Mammary epithelial cell (primary cell): ENCODE measurements at places on chromosomes 4 and X. TPM values are rescaled to one million over a fixed set of nuclear protein-coding genes. Genes with fewer than 3 reads are reported as not detected.

The MAGEC2 gene
- total RNA-seq, result not detected in 2 replicates

The GAGE1 gene
- total RNA-seq, result not detected

The TNMD gene
- total RNA-seq, result not detected

The MGARP gene
- 5.5 TPM for total RNA-seq

The CCNB3 gene
- 0.87 and 1.1 TPM in 2 replicates for total RNA-seq

The EGF gene
- 0.12 and 0.67 TPM in 2 replicates for total RNA-seq

The MGAT4D gene
- total RNA-seq, result not detected

The VCX3B gene
- not detected for total RNA-seq

The JCHAIN gene
- total RNA-seq, result not detected in 2 replicates

The BEX2 gene
- total RNA-seq, result 13.6 and 55.1 TPM in 2 replicates

The CT47A1 gene
- not detected for total RNA-seq

The FAM236B gene
- not detected in 2 replicates for total RNA-seq

The TEX13B gene
- total RNA-seq, result not detected in 2 replicates

The PAGE5 gene
- not detected in 2 replicates for total RNA-seq

The CFAP99 gene
- total RNA-seq, result not detected in 2 replicates

The RHOXF2B gene
- not detected in 2 replicates for total RNA-seq

The CFP gene
- total RNA-seq, result 0.17 TPM

The NCAPG gene
- total RNA-seq, result 2.0 TPM

The AWAT2 gene
- total RNA-seq, result 0.33 TPM

The WDR17 gene
- 0.42 and 0.53 TPM in 2 replicates for total RNA-seq

The SLC49A3 gene
- not detected in 2 replicates for total RNA-seq

The METTL14 gene
- total RNA-seq, result 22.0 TPM

The ZNF275 gene
- total RNA-seq, result 7.5 and 8.1 TPM in 2 replicates

The FAM53A gene
- 3.3 and 4.3 TPM in 2 replicates for total RNA-seq

The ANKRD37 gene
- total RNA-seq, result 2.7 and 4.8 TPM in 2 replicates

The PDZD4 gene
- 0.19 and 0.54 TPM in 2 replicates for total RNA-seq

The KLHL4 gene
- total RNA-seq, result under 0.01 TPM

The ARHGAP24 gene
- total RNA-seq, result 0.69 and 1.0 TPM in 2 replicates

The TBX22 gene
- not detected for total RNA-seq

The FHIP1A gene
- total RNA-seq, result 38.5 TPM

The IL15 gene
- 3.2 TPM for total RNA-seq

The BEX1 gene
- total RNA-seq, result 3.2 and 3.7 TPM in 2 replicates

The RAB40A gene
- total RNA-seq, result 0.50 TPM

The GRIA3 gene
- 0.73 TPM in 1 of 2 replicates, not detected in the other for total RNA-seq

The IL13RA2 gene
- total RNA-seq, result 5.7 and 16.1 TPM in 2 replicates

The ZFP42 gene
- total RNA-seq, result not detected in 2 replicates

The CDX4 gene
- total RNA-seq, result not detected

The PGAM4 gene
- total RNA-seq, result not detected in 2 replicates

The FAM47A gene
- total RNA-seq, result not detected in 2 replicates

The PLS3 gene
- 242 and 253 TPM in 2 replicates for total RNA-seq

The SULT1E1 gene
- 18.2 TPM for total RNA-seq

The GAGE13 gene
- total RNA-seq, result not detected

The TMEM31 gene
- total RNA-seq, result not detected

The MAGEB2 gene
- not detected in 2 replicates for total RNA-seq

The MAGEE2 gene
- total RNA-seq, result not detected

The NIPAL1 gene
- 11.7 TPM for total RNA-seq

The LGI2 gene
- total RNA-seq, result not detected in 2 replicates

The RGN gene
- not detected in 2 replicates for total RNA-seq

The EPHA5 gene
- total RNA-seq, result not detected in 2 replicates

The ABLIM2 gene
- 0.67 TPM for total RNA-seq

The GNRHR gene
- not detected for total RNA-seq

The TMEM187 gene
- 5.7 and 9.2 TPM in 2 replicates for total RNA-seq

The PAGE1 gene
- total RNA-seq, result not detected

The PLAC1 gene
- 0.42 and 0.83 TPM in 2 replicates for total RNA-seq
